ENCODE measurements at places on chromosomes 2 and 18.

- no peak for DNase-seq
These were observed 7.4 kb downstream of the REEP1 start for GRCh38 chr2:86330001-86330400.

GRCh38 chr2:74739733-74740241 lies 85.7 kb downstream of the SEMA4F start:
- no peak for DNase-seq

DNA sequence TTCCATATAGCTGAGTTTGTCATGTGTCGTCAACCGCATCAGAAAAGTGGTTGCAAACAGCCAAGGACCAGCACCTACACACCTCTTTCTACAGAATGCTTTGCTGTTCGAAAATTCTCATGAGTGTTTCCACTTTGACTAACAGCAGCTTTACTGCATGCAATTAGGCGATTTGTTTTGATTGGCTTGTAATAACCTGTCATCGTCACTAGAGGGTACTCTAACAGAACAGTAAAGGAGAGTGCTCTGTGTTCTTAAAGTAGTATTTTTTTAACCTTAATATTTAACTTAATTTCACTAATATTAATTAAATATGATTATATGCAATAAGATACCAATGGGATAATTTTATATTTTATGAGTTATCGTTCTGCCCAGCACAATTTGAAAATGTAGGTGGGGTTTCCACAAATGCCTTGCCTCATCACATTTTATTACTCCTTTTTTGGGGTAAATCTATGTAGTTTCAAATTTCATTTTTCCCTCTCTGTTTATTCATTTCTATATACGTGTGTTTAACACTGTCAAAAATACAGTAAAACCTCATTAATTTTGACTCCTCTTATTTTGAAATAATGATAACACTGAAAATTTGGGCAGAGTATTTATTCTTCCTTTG lies 502.2 kb downstream of the NRXN1 start:
- DNase-seq = no peak

GRCh38 chr18:73681912-73682311 lies 465.7 kb downstream of the FBXO15 start:
- DNase-seq = no peak

DNA sequence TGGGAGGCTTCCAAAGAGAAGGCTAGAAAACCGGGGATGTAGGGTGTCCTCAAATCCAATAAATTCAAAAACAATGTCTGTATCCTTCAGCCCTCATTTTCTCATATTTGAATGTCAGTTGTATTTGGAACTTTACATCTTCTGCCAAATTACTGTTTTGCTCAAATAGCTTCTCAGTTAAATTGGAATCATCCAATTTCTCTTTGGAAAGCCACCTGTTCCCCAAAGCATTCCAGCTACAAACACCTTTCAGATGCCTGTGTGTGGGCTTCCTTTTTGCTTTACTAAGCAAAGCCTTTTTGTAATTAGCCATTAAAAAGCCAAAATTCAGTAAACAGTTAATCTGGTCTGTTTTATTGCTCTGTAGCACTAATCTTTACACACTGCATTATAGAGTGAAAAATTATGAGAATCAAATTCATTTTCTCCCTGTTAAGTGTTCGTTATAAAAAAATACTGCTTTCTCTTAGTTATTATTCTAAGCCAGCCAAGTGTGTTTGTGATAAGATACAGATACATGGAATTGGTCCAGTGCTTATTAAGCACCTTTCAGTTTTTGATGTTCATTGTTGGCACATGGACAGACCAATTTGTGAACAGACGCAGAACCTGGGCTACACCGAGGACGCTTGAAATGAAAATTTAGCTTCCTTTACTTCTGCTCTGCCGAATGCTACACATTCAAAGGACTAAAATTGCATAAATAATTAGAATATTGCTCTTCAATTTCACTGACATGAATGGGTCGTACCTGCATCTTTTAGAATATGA lies 151.6 kb downstream of the RTN4 start:
- DNase-seq = no peak

GRCh38 chr2:119252186-119253113 lies 28.8 kb downstream of the STEAP3 start:
- DNase-seq = peak; percentile 59

- DNase-seq = no peak
These were observed 6.8 kb downstream of the CYB5A start for GRCh38 chr18:74284980-74285355.

GRCh38 chr2:136281281-136282114 lies 163.5 kb upstream of the CXCR4 start:
- DNase-seq = no peak

GRCh38 chr2:55134316-55134706 lies 84.1 kb upstream of the RTN4 start:
- no peak for DNase-seq

DNA sequence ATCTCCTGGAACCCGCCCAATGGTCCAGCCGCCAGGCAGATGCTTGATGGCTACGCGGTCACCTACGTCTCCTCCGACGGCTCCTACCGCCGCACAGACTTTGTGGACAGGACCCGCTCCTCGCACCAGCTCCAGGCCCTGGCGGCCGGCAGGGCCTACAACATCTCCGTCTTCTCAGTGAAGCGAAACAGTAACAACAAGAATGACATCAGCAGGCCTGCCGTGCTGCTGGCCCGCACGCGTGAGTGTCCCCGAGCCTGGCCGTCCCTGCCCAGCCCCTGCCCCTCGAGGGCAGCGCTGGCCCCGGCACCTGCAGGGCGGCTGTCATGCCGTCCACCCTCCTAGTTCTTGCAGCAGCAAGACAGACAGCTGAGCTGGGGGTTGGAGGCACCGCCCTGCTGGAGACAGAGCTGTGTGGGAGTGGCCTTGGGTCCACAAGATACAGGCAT lies 36.7 kb downstream of the MTERF4 start:
- no peak for DNase-seq

- DNase-seq = no peak
These were observed 51.4 kb downstream of the CRACDL start for GRCh38 chr2:98884658-98885057.

GRCh38 chr2:54927085-54927750 lies 123.0 kb downstream of the RTN4 start:
- DNase-seq = no peak

Measured in cardiac septum (tissue), 1 donor.